ENCODE measurements at places on chromosomes 12 and 14.

GRCh38 chr12:89756585-89757398, 48.2 kb upstream of the ATP2B1 start:
- DNase-seq, result no peak

- no peak for DNase-seq
Measured at GRCh38 chr12:19144287-19144686, 14.8 kb downstream of the PLEKHA5 start.

- peak; percentile 3 for DNase-seq
Measured at GRCh38 chr12:42504049-42504448, 85.5 kb downstream of the PRICKLE1 start.

DNA sequence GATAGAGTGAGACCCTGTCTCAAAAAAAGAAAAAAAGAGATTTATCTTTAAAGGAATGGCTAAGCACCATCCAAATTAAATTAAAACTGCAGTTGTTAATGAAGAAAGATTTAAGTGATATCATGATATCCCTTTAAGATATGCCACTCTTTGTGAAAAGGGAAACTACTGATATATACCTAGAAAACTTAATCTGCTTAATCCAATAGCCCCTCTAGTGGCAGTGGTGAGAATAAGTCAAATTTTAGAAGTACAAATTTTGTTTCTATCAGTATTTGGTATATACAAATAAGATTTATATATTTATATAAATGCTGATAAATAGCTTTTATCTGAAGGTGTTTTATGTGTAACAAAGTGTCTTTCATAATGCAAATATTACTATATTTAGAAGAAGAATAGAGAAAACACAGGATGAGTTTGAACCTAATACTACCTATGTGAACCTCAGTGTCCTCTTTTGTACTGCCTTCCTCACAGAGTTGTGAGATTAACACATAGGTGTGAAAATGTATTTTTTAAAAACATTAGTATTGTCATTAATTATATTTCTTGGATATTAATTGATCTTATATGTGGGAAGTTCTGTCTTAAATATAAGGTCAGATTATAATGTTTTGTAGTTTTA, 51.4 kb upstream of the GARIN2 start:
- peak; percentile 1 for DNase-seq

DNA sequence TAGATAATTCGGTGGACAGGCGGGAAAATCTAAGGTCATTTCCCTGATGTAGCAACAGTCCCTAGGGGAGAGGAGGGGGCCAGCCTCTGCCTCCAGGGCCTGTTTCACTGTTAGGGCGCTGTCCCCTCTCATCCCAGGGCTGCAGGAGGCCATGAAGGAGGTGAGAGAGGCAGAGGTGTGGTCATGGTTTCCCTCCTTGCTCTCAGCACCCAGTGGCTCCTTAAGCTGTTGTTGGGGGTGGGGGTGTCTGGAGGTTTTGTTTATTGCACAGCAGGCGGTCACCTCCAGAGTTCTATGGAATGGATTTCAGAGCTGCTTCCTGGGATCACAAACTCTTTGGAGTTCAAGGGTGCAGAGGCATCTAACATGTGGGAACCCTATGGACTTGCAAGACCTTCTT, 212.5 kb upstream of the RTL1 start:
- DNase-seq, result no peak

- no peak for DNase-seq
Measured at GRCh38 chr14:37202265-37202664, 4.5 kb downstream of the MIPOL1 start.

GRCh38 chr12:9115731-9116559, at the start of gene A2M:
TSS of gene A2M (minus strand) at chr12:9115919. CDS start at chr12:9115849, 70 bp downstream.
- DNase-seq, result no peak

- DNase-seq, result no peak
Measured at GRCh38 chr12:16763901-16764300, 157.9 kb upstream of the LMO3 start.
